ENCODE measurements at places on chromosomes 6 and 20. TPM values are rescaled to one million over a fixed set of nuclear protein-coding genes. Genes with fewer than 3 reads are reported as not detected.

The ABHD16B gene
- total RNA-seq, result not detected

The TBX18 gene
- 17.2 TPM for total RNA-seq

The ASIP gene
- total RNA-seq, result not detected

The ZBTB2 gene
- total RNA-seq, result 11.3 TPM

The SLPI gene
- total RNA-seq, result 9.5 TPM

The PTCRA gene
- total RNA-seq, result not detected

The FAM83C gene
- 0.05 TPM for total RNA-seq

The CYP39A1 gene
- total RNA-seq, result not detected

The NFS1 gene
- 27.9 TPM for total RNA-seq

The SLC32A1 gene
- not detected for total RNA-seq

The BPI gene
- not detected for total RNA-seq

The BFSP1 gene
- 6.0 TPM for total RNA-seq

The ARMC12 gene
- 0.46 TPM for total RNA-seq

The MUC22 gene
- total RNA-seq, result not detected

The DACT2 gene
- 0.65 TPM for total RNA-seq

The LY6G5B gene
- 4.3 TPM for total RNA-seq

The PXDC1 gene
- 21.4 TPM for total RNA-seq

The PACRG gene
- not detected for total RNA-seq
